B cell (primary cell): ENCODE measurements at places on chromosomes 12 and 14. TPM values are rescaled to one million over a fixed set of nuclear protein-coding genes. Genes with fewer than 3 reads are reported as not detected.

- no peak for DNase-seq
These were observed 403 bp upstream of the PNP start for GRCh38 chr14:20468764-20469241.

DNA sequence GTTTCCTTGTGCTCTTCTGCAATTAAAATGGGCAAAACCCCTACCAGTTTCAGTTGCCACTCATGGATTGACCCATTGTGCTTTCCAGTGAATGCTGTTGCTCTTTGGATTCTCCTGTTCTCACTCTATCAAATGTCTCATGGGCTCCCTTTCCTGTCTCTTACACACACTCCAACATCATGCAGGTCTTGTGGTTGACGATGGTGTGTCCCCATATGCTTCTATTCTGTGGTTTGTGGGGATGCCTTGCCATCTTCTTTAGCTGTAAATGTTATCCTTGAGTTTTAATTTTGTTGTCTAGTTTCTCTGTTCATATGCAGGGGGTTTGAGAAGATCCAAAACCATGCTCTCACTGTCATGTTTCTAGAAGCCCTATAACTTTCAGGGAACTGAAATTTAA is 31.9 kb upstream of the FBXO34 start:
- DNase-seq, result no peak

ENDOU gene
- not detected in 2 replicates for total RNA-seq

ITGA5 gene
- 6.1 and 6.7 TPM in 2 replicates for total RNA-seq
